ENCODE measurements at places on chromosomes 5 and 9.

- no peak for DNase-seq
These were observed 642 bp upstream of the ITGA1 start for GRCh38 chr5:52786949-52787599.

DNA sequence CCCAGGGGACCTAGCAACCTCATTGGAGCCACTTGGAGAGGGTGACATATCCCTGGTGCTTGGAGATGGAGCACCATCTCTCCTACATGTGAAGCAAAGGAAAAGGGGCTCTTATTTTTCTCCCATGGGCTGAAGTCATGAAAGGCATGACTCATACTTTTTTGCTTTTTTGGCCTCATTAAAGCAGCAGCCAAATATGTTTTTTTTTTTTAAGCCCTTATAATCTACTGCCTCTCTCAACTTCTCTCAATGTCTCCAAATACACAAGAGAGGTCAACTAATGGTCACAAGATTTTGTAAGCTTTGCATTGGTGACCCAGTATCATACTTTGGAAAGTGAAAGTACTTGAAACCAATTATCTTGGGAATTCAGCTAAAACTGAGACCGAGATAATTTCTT, 1.6 kb upstream of the CFAP90 start:
- no peak for DNase-seq

- DNase-seq: no peak
These were observed 66.2 kb downstream of the ARHGEF28 start for GRCh38 chr5:73692166-73692640.

DNA sequence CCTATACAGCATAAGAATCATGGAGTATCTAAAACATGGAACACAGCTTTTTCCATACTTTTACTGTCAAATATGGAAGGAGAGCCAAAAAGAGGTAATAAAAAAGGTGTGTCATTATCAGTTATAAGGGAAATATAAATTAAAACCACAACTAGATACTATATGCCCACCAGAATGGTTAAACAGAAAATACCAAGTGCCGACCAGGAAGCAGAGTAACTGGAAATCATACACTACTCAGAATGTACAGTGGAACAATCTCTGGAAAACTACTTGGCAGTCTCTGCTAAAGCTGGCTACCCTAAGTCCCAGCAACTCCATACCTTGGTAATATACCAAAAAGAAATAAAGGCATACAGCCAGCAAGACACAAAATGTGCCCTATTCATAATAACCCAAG, 2.4 kb downstream of the PAIP1 start:
- DNase-seq: no peak

GRCh38 chr5:95076395-95077185, 208.3 kb downstream of the MCTP1 start:
- no peak for DNase-seq

GRCh38 chr5:158737536-158738027, 362.1 kb downstream of the EBF1 start:
- no peak for DNase-seq

DNA sequence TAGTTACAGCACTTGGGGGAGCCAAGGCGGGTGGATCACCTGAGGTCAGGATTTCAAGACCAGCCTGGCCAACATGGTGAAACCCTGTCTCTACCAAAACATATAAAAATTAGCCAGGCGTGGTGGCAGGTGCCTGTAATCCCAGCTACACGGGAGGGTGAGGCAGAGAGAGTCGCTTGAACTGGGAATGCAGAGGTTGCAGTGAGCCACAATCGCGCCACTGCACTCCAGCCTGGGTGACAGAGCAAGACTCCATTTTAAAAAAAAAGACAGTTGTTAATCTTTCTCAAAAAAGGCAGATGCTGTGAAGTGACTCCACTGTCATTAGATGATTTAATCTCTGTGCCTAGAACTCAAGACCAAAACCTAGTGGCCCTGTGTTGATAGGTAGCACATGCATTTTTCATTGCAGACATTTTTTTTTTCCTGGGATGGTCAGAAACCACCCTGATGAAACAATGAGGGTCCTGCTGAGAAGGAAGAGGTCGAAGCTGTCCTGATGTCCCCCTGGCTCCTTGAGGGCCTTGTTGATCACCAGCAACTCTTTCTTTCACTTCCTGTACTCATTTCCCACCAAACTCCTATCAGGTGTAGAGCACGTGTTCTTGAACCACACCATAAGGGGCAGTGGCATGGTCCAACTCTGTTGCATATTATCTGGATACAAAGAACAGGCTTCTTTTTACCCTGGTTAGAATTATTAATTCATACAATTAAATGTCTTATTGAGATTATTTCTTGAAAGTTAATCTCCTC, 382.2 kb downstream of the ICE1 start:
- DNase-seq: no peak

DNA sequence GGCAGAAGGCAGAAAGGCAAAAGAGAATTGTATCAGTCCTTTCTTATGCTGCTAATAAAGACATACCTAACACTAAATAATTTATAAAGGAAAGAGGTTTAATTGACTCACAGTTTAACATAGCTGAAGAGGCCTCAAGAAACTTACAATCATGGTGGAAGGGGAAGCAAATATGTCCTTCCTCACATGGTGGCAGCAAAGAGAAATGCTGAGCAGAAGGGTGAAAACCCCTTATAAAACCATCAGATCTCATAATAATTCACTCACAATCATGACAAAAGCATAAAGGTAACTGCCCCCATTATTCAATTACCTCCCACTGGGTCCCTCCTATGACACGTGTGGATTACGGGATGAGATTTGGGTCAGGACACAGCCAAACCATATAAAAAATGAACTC, 312.5 kb upstream of the PTGER4 start:
- DNase-seq: no peak

- DNase-seq: no peak
These were observed 55.2 kb downstream of the GRIN3A start for GRCh38 chr9:101683236-101683635.

GRCh38 chr9:136990242-136990911, 1.8 kb upstream of the PAXX start:
- no peak for DNase-seq

GRCh38 chr9:135308821-135309762, 170.5 kb upstream of the PPP1R26 start:
- no peak for DNase-seq

DNA sequence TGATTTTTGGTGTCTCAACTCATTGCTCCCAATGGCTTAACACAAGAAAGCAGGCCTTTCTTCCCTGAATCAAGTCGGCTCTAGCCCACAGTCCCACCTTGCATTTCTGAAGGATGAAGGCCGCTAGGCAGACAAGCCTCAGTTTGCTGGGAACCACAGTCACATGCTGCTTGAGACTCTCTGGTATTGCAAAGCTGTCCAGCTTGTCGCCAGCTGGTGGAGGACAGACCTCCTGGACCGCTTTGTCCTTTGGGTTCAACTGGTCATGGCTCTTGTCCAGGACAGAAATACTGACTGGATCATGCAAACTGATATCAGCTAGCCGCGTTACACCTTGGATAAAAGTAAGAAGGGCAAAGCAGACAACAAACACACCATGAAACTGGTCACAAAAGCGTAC, 23.1 kb downstream of the DDX31 start:
- DNase-seq: no peak

DNA sequence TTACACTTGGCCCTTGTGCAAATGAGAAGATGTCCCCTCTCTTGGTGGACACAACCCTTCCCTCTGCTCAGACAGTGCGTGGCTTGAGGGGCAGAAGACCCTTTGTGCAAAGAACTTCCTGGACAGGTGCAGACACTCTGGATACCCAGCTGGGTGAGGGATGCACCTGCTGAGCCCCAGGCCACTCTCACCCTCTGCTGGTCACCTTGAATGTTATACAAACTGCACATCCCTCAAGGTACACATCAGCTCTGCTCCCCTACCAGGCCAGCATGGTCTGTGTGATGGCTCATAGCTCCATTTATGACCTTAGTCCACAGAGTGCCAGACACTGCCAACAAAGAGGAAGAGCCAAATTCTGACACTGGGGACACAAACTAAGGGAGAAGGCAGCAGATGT, 3.1 kb upstream of the DIRAS2 start:
- no peak for DNase-seq

DNA sequence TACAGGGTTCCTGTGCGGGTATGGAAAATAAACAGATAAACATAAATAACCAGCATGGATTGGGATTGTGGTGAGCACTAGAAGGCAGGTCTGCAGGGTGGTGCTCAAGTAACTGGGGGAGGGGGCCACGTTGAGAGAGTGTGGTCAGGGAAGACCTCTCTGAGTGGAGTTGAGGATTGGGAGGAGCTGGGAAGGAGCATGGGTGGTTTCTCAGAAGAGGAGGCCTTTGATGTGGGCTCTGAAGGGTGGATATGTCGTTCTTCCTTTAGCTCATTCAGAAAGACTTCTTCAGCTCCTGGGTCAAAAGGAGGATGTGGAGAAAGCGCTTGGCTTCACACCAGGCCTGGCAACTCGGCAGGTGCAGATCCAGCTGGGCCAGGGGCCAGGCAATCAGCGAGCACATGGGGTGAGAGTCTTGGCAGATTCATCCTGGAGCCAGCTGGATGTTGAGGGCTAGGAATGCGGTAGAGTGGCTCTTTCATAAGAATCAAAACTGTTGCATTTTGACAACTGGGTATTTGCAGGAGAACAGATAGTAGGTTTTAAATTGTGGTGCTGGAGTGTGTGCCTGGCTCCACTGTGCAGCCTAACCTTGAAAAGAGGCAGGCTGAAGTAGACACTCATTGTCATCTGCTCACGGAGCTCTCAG, 71.7 kb downstream of the PCSK5 start:
- DNase-seq: no peak

GRCh38 chr5:154370813-154371212, 75.0 kb upstream of the SAP30L start:
- DNase-seq: no peak

DNA sequence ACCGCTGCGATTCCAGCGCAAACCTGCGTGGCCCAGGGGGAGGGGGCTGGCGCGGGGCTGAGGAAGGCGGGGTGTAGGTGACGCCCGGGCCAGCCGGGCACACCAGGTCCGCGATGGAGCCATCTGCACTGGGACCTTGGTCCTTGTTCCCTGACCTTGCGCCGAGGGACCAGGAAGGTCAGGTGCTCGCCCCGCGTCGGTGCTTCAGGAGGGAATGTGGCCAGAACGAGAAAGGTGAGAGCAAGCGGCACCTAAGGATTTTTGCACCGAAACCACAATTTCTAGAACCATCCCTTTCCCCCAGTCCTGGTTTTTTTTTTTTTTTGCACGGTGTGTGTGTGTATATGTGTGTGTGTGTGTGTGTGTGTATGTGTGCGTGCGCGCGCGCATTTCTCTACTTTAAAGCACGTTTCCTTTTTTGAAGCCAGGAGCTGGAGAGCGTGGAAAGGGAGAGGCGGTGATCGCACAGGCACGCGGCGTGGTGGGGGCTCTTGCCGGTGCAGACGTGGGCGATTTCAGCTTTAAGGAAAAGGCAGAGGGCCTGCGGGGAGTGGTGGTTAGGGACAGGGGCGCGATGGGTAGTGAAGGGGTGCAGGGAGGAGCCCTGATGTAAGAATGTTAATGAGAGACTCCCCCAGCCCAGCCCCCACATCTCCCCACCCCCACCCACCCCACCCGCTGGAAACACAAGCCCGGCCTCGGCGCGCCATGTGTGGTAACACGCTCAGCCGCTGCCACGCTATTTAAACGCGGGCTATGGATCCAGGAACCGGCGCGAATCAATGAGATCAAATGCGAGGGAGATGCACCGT, at the start of gene NPR3:
Gene NPR3, plus strand, starts transcription at position 772 of the 812 bp plus-strand sequence. CDS start 456 bp downstream, outside the sequence.
- DNase-seq: no peak

GRCh38 chr5:4244306-4244705, 648.7 kb downstream of the IRX1 start:
- no peak for DNase-seq

DNA sequence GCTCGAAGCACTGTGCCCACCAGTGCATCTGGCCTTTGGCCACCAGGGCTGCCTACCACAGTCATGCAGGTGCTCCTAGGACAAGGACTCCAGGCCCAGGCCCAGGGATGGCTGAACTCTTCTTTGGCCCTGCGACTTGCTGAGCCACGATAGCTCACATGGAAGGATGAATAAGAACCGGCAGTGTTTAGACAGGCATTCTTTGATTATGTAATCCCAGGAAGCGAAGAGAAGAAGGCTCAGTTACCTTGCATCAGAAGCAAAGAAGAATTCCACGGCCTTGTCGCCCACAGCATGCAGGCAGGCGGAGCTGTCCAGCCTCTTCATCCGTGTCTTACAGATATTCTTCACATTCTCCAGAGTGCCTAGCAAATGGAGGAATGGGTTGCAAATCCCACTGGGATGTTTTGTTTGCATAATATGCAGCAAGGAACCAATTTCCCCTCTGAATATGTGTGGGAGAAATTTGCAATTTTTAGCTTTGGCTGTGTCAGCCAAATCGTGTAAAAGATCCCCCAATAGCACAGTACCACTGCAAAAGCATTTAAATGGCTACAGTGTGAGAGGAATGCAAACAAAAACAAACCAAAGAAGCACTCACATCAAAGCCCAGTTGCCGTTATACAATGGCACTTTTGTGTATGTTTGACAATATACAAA, 29.1 kb downstream of the GFPT2 start:
- no peak for DNase-seq

- no peak for DNase-seq
These were observed 133.3 kb downstream of the PCSK5 start for GRCh38 chr9:76023715-76024195.

- no peak for DNase-seq
These were observed 105.7 kb upstream of the MEGF10 start for GRCh38 chr5:127184851-127185250.

DNA sequence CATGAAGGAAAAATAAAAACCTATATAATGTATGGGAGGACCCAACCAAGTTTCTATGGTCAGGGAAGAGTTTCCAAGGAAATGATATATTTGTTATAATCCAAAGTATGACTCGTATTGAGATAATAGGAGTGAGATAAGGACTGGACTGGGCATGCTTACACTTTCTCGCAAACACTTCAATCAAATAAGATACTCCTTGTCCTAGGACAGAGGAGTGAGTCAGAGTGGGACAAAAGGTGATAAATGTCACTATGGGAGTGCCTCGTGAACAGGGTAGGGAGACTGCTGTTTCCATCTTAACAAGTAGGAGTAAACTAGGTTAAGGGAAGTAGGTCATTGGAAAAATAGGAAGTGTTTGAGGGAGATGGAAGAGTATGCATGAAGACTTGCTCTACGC, 47.2 kb downstream of the MACIR start:
- no peak for DNase-seq

- no peak for DNase-seq
These were observed 39.1 kb downstream of the SHLD3 start for GRCh38 chr5:65663804-65664521.

GRCh38 chr5:28344836-28345433, 1306.5 kb upstream of the CDH9 start:
- peak; percentile 30 for DNase-seq

DNA sequence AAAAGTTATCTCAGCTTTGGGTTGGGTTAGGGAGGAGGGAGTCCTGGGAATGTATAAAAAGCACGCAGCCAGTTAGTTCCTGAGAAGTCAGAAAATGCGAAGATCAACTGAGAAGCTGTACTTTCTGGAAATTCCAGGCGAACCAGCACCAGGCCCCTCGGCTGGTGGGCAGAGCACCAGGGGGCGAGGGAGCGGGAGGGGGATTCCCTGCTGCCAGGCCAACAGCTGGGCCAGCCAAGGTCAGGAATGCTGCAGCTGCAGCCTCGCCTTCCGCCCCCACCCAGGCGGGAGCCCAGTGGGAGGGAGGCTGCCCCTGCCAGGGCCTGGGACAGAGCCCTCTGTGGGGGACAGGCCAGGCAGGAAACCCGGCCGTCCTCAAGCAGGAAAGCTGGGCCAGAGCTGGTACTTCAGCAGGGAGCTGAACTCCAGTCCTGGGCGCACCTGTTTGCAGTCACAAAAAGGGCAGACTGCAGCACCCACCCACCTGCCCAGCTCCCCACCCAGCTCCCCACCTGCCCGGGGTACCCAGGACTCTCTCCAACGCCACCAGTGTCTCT, 35.5 kb downstream of the VAV2 start:
- DNase-seq: no peak
